Bronchial epithelial cell (primary cell): ENCODE measurements at places on chromosomes 1 and 21. TPM values are rescaled to one million over a fixed set of nuclear protein-coding genes. Genes with fewer than 3 reads are reported as not detected.

Gene LEFTY2
- not detected in 2 replicates for total RNA-seq

Gene TFF2
- not detected in 2 replicates for total RNA-seq

Gene CYP4A11
- not detected in 2 replicates for total RNA-seq

Gene STPG1
- total RNA-seq, result 5.3 and 6.8 TPM in 2 replicates

- peak; percentile 91 for DNase-seq
These were observed 56.8 kb downstream of the NFIA start for GRCh38 chr1:61138921-61139774.

- no peak for DNase-seq
These were observed 8.2 kb downstream of the ATP1A2 start for GRCh38 chr1:160123726-160124125.

DNA sequence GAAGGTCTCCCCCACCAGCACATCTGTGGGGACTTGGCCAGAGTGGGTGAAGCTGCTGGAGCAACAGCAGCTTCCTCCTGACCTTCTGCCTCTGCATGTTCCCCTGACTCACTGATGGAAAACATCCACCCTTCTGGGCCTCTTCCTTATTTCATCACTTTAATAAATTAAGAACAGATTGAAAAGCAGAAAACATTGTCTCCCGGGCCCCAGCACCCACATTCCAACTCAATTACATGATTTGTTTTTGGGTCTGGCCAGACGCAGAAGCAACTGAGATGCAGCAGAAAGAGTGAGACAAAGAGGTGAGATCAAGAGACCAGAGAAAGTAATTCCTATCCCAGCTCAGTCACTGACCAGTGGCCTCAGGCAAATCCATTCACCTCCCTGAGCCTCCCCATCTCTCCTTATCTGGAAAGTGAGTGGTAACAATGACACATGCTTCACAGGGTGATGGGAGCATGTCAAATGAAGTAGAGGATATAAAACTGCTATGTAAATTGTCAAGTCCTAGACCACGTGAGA is 157.1 kb downstream of the ELAVL4 start:
- DNase-seq, result peak; percentile 14

- no peak for DNase-seq
These were observed 8.3 kb downstream of the PCSK9 start for GRCh38 chr1:55047611-55048010.
